ENCODE measurements at places on chromosomes 2 and 18. TPM values are rescaled to one million over a fixed set of nuclear protein-coding genes. Genes with fewer than 3 reads are reported as not detected.

Gene CIDEA
- 1.0 TPM for polyA plus RNA-seq

Gene TUBA4B
- polyA plus RNA-seq: 0.38 TPM

Gene SLC16A14
- 38.6 TPM for polyA plus RNA-seq

Gene POTEJ
- polyA plus RNA-seq: not detected

Measured in spinal cord (tissue), 10 donors.